ENCODE measurements at places on chromosomes 6 and 20.

DNA sequence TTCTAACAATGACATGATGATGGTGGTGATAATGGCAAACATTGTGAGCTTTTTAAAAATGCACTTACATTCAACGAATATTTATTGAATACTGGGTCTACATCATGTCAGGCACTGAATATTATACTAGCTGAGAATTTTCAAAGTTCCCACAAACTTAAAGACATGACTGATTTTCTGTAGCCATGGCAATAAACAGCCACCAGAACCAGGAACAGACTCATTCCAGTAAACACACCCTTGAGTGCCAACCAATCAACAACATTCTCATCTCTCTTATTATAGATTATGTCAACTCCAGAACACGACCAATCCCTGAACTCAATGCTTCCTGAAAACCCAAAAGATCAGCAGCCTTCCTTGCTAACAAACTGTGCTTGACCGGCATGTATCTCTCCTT lies 212.4 kb upstream of the RUNX2 start:
- DNase-seq: no peak

DNA sequence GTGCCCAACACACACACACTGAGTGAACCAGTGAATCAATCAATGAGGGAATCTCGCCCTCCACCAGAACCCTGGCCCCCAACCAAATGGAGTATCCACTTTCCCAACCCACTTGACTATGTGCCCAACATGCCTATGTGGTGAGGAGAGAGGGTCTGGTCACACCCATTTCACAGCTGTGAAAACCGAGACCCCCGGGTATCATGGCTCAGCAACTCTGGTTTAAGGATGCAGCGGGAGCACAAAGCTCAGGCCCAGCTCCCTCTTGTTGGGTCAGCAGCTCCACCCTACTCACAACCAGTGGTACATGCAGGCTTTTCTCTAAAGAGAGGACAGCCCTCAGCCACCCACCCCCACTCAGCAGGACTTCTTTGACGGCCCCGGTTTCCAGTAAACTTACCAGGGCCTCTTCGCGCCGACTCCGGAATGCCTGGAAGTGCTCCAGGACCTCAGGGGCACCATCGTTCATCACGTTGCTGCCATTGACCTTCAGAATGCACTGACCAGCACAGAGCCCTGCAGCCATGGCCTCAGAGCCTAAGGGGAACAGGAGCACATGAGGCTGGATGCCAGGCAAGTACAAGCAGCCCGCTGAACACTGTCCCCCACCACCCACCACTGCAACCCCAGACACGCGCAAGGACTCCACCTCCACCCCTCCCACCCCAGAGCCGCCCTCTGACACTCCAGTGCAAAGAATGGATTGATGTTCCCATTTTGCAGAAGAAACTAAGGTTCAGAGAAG lies 174.7 kb downstream of the PREX1 start:
- DNase-seq: no peak

- DNase-seq: no peak
Measured at GRCh38 chr20:11652128-11652527, 265.6 kb upstream of the BTBD3 start.

DNA sequence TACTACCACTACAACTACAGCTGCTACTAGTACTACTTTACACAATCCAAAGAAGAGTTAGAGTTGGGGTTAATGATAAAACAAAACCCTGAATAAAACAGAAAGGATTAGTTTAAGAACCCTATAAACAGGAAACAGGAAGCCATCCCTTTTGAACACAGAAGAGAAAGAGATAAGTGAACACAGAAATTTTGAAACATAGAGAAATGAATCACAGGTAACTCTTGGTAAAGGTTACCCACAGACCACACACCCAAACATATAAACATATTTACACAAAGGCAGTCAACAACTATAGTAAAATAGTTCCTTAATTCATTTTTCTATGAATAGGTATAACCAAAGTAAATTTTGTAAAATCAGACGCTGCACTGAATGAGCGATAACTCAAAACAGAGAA lies 98.1 kb downstream of the RNGTT start:
- no peak for DNase-seq

DNA sequence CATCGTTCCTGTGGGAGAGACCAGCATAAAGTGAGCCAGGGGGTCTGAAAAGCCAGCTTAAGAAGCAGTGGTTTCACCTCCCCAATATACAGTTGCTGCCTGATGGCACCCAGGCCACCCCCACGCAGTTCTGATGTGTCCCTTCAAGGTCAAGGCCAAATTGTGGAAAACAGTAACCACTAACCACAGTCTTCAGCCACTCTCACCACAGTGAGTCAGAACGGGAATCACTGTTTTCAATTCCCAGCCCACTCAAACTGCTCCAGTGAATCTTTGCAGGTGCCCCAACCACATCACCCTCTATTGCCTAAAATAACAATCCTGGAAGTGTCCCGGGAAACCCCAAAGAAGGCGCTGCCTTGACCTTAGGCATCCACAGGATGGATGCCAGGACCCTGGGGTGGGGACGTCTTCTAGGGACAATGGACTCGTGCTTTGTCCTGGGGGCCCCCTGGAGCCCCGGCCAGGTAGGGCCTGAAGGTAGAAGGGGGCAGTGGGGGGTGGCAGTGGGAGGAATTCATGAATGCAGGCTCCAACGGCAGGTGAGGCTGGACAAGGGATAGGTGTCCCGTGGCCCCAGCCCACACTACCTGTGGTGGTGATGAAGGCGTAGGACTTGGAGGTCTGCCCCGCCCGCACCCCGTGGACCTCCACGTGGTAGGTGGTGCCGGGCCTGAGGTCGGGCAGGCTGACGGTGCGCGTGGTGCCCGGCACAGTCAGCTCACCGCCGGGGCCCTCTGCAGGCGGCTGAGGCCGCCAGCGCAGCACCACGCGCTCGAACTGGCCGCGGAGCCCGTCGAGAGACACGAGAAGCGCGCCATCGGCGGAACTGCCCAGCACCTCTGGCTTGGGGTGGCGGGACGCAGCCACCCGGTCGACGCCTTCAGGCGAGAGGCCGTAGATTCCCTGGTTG lies 22.2 kb downstream of the TNXB start:
- no peak for DNase-seq

GRCh38 chr6:139530561-139530960 lies 156.1 kb upstream of the CITED2 start:
- no peak for DNase-seq

DNA sequence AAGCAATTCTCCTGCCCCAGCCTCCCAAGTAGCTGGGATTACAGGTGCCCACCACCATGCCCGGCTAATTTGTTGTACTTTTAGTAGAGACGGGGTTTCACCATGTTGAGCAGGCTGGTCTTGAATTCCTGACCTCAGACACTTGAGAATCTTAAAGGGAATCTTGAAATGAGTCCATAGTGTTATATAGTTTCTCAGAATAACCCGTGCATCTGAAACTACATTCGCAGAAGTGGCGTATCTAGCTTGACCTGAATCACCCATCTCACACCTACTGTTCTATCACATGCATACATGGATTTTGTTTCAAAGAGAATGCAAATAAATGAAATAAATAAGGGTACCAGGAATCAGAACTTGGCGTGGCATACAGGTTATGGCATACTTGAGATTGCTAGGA lies 65.0 kb downstream of the NCOA7 start:
- no peak for DNase-seq

- peak; percentile 22 for DNase-seq
Measured at GRCh38 chr6:16179970-16180431, 51.1 kb downstream of the MYLIP start.

DNA sequence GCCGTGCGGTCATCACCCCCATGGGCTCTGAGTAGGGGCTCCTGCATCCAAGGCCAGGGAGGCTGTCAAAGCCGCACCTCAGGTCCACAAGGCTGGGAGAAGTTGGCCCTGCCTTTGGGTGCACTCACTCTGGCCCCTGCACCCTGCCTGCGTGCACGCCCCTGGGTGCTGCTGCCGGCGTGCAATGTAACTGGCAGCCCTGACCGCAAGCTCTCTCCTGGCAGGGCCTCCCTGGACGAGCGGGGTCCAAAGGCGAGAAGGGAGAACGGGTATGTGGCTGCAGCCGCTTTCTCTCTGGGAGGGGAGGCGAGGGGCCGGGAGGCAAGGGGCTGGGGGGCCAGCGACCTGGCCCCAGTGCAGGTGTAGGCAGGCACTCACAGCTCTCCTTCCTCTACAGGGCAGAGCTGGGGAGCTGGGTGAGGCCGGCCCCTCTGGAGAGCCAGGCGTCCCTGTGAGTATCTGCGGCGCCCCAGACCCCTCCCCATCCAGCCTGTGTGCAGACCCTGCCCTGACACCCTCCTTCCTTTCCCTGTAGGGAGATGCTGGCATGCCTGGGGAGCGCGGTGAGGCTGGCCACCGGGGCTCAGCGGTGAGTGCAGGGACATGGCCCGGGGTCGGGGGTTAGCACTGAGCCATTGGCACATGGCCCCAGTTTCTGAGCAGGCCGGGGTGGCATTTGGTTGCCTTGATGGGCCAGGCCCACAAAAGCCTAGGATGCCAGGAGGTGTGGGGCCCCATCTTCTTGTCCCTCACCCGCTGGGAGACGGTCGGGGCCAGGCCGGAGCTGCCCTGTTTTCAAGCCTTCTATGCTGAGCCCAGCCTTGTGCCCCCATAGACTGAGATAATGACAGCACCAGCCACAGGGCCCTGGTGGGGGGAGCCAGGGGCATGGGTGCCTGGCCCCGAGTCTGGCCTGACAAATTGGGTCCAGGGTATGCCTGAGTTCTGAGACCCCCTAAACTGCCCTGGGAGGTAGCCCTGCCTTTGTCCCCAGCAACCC lies 12.7 kb downstream of the COL9A3 start:
- DNase-seq: no peak

DNA sequence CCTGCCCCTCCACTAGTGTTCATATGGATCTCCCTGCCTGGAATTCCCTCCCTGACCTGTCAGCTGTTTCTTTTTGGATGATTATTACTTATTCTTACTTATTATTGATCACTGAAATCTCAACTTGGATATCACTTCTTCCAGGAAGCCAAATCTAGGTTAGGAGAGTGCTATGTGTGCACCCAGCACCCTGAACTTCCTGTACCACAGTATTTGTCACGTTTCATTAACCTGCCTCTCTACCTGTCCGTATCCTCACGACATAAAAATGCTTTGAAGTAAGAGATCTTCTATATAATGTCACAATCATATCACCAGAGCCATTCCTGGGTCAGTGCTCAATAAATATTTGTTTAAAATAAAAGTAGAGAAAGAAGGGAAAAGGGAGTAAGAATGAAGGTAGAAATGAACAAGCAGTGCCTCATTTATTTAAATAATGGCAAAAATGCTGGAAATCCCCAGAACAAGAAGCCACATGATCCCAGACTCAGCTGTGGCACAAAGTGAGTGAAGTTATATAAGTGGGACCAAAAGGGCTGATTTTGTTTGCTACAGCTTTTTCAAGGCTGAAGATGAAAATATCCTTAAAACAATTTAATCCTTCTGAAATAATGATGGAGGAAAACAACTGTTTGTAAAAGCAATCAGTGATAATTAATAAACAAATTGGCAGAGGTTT lies 88.0 kb upstream of the MANEA start:
- DNase-seq: no peak

GRCh38 chr6:53517021-53517420 lies 27.9 kb downstream of the GCLC start:
- DNase-seq: no peak

- no peak for DNase-seq
Measured at GRCh38 chr6:14280006-14280510, 162.5 kb downstream of the CD83 start.

DNA sequence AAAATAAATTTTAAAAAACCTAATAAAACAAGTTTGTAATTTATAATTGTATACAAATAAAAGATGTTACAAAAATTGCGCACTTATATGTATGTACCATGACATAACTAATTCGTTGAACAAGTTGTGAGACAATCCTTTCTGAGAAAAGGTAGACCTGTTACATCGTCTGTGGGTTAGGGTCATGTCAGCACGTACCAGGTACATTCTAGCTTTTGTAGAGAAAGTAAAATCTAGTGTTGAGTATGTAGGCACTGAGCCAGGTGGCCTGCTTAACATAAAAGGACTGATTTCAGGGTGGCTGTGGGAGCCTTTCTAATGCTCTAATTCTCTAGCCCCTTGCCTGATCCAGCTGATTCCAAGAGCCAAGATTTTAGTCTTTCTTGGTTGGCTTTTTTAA lies 10.4 kb downstream of the RPL7L1 start:
- no peak for DNase-seq

DNA sequence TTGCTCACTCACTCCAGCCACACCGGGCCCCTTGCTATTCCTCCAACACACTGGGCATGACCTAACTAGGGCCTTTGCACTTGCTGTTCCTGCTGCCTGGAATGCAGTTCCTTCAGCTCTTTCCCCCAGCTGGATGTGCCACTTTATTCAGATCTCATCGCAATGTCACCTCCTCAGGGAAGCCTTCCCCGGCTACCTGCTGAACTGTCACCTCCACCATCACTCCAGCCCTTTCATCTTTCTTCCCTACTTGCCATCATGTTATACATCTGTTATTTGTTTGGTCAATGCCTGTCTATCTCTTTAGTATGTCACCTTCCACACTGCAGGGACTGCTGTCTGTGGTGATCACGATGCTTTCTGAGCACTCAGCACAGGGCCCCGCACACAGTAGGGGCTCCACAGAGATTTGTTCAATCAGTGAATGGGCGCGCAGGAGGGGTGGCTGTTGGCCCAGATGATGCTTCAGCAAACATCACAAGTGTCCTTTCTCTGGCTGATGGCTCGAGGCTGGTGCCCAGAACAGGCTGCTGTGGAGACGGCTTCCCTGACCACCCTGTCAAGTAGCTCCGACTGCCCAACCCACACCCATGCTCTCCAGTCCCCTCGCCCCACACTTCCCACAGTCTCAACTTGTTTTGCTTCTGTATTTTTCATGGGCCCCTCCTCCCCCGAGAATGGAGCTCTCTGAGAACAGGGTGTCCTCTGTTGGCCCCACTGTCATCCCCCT lies 31.8 kb downstream of the CEBPB start:
- DNase-seq: no peak

DNA sequence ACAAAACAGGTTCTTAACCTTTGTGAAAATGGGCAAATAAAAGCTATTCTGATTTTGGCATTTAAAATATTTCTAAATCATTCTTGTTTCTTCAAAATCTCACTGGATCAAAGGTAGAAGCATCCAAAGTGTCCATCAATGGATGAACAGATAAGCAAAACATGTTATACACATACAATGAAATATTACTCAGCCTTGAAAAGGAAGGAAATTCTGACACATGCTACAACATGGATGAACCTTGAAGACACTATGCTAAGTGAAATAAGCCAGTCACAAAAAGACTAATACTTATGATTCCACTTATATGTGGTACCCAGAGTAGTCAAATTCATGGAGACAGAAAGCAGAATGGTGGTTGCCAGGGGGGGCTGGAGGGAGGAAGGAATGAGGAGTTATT lies 45.9 kb downstream of the SNX14 start:
- DNase-seq: no peak

- no peak for DNase-seq
Measured at GRCh38 chr20:3919352-3919751, 30.2 kb downstream of the PANK2 start.

- DNase-seq: no peak
Measured at GRCh38 chr6:47495954-47496545, 18.5 kb downstream of the CD2AP start.

GRCh38 chr6:2054516-2055067 lies 190.8 kb downstream of the GMDS start:
- DNase-seq: no peak

GRCh38 chr6:132612449-132613108 lies 11.5 kb downstream of the TAAR2 start:
- no peak for DNase-seq

All from effector CD8-positive, alpha-beta T cell (primary cell).